Small intestine (tissue), 16 donors: ENCODE measurements at places on chromosomes 16 and 17.

- DNase-seq: no peak
Measured at GRCh38 chr16:28193530-28194423, 18.0 kb downstream of the XPO6 start.

DNA sequence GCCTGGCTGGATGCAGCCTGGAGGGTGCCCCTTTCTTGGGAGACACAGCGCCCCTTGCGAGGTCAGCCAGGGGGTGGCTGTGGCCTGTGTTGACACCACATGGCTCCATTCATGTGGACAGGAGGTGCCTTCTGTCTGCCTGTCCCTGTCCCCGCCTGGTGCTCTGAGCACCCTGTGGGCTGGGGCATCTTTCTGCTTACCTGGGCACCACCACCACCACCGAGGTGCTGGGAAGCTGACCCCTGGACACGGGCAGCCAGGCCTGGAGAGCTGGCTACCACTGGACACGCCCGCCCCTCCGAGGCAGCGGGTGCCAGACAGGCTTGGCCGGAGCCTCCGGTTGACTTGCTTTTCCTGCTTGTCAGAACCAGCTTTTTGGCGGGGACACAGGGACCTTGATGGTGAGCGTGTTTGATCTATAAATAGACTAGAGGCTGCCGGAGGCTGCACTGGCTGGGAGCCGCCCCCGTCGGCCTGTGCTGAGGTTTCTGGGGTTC lies 121.3 kb upstream of the GSE1 start:
- DNase-seq: no peak

GRCh38 chr17:12048843-12049473 lies 28.3 kb downstream of the MAP2K4 start:
- no peak for DNase-seq

DNA sequence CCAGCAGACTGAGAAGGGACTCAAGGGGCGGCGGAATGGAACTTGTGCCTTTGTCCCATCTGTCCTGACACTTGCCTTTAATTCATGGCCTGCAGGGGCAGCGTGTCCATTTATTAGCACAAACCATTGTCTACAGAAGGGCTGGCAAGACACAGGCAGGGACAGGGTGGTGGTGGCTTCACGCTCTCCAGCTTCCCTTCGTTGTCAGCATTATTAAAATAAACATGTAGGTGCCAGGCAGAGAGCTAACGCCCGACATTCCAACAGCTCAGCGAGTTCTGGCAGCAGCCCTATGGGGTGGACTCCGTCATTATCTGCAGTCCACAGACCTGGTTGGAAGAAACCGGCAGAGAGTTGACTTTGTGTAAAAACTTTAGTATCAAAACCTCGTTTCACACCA lies 16.3 kb downstream of the DNAI2 start:
- no peak for DNase-seq

DNA sequence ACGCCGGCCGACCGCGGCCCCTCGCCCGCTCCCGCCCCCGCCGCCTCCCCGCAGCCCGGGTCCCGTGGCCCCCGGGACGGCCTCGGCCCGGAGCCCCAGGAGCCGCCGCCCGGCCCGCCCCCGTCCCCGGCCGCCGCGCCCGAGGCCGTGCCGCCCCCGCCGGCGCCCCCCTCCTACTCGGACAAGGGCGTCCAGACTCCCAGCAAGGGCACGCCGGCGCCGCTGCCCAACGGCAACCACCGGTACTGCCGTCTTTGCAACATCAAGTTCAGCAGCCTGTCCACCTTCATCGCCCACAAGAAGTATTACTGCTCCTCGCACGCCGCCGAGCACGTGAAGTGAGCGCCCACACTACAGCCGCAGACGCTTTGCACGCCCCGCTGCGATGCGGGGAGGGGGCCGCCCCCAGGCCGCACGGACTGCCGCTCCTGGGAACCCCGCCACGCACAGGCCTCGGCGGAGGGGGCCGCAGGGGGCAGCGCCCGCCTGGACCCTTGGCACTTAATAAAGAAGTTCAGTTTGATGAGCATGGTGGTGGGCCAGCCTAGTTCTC lies 35.5 kb upstream of the ZC3H18 start:
- DNase-seq: no peak

DNA sequence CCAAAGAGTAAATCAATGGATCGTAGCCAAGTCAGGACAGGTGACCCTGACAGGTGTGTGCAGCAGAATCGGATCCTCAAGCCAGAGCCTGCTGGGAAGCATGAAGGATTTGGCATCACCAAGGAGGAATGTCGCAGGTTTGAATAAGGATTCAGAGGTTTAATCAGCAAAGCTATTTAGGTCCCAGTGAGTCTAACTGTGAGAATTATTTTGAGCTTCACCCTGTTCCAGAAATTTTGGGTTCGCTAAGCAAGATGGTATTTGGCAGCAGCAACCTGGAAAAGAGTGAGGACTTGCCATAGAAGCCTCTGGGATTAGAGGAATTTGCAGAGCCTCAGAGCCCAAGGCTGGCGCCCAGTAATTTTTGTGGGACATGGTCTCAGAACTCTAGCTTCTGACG lies 173.0 kb downstream of the CCDC182 start:
- no peak for DNase-seq

DNA sequence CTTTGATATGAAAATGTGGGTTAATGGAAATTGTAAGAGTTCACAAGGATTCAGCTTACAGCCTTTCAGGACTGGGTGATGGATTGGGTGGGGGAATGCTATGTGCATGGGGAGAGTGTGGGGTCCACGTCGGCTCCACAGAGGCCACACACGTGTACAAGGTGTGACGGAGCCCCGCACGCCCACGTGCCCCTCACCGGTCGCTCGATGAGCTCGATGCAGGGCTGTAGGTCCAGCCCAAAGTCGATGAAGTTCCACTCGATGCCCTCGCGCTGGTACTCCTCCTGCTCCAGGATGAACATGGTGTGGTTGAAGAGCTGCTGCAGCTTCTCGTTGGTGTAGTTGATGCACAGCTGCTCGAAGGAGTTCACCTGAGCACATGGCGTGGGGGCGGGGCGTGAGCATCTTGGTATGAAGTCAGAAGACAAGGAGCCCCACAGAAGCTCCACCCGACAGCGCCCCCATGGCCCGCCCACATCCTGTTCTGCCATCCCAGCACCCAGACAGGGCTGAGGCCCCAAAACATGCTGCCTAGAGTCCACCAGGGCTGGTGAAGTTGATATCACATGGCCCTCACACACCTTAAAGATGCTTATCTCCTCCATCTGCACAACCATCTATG lies 99.1 kb downstream of the MYH11 start:
- DNase-seq: no peak
